Astrocyte of the cerebellum (primary cell): ENCODE measurements at places on chromosomes 5 and 9.

DNA sequence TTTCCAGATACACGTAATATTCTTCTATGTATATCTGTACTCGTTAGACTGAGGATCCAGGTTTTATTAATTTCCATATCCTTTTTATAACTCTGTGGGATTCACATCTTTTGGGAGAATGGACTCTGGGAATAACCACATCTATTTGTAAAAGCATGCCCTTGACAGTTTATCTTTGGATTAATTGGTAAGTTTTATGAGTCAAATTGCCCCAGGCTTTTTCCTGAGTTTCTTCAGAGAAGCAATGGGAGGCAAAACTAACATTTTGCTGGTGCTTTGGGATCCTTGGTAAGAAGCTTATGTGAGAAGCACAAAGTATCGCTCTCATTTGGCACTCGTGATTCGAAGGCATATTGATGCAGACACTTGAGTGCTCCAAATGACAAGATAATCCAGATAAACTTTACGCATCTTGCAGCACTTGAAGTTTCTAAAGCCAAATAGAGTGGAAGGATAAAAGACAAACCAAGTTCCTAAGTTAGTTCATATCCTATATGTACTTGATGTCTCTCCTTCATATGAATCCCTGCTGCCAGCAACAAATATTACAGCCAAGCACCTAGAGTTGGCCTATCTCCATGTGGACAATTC, 324.7 kb downstream of the TLE4 start:
- peak; percentile 15 for DNase-seq

DNA sequence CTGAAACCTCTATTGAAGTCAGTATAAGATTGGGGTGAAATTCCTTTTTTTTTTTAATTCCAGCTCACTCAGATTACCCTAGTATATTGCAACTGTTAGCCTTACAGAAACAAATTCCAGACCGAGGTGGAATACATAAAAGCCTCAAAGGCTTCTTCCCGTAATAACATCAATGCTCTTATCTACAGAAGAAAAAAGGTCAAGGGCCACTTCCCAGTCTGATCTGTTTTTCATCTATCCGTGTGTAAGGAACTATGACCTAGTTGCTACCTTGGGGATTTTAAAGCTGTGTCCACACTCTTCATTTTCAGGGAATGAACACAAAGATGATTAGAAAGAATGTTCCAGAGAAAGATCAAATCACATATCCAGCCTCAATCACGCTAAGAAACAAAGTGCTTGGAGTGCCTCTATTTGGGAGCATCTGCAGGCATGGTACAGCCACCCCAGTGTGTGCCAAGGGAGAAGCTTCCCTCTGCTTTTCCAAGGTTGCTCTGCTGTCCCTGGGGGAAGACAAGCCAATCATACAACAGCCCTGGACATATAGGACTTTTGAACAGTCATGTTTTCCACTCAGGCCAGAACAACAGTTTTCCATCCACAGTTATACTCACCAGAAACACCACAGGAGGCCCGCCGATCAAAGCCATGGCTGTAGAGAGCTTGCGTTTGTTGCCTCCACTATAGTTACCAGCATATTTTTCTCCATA, 23.5 kb downstream of the NIPSNAP3B start:
- DNase-seq = no peak

DNA sequence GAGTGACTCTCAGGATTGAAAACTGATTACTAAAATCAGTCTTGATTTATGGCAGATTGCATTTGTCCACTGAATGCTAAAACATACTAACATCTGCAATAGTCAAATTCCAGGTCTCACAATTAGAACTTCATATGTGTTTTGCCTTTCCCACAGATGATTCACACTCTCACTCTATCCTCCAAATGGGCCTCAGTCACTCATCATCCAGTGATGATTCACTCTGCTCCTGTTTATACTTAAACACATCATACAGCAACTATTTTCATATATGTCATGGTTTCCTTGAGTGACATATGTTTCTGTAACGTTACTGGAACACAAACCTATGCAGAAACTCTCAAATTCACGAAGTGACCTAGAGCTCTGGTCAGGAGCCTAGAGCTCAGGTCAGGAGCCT, 512.9 kb downstream of the HINT1 start:
- peak; percentile 8 for DNase-seq

- no peak for DNase-seq
These were observed 152.0 kb upstream of the LRRTM2 start for GRCh38 chr5:139027150-139027549.

GRCh38 chr9:95556521-95556920, 39.8 kb upstream of the PTCH1 start:
- no peak for DNase-seq

- DNase-seq = no peak
These were observed 22.1 kb downstream of the PAEP start for GRCh38 chr9:135583688-135584011.

DNA sequence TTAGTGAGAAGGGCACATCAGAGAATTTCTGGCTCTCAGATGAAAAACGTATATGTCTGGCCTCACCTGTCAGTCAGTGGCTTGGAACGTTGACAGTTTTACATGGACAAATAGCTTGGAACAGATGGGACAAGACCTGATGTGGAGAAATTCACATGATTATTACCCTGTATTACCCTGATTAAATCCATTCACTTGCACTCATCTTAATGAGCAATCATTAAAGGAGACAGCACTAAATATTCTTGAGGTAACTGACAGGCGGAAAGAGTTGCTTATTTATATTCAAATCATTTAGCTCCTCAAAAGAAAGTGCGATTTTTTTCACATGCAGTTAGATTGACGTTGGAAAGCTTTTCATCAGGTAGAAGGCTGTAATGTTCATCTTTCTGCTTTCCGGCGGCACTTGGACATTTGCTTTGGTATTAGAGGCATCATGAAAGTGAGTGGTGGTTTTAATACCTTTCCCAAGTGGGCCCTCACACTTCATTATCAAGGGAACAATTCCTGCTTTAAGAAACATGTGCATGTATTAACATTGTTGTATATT, 11.7 kb upstream of the TAS2R1 start:
- DNase-seq = no peak

GRCh38 chr9:106700676-106701075, 162.3 kb upstream of the ZNF462 start:
- DNase-seq = no peak

DNA sequence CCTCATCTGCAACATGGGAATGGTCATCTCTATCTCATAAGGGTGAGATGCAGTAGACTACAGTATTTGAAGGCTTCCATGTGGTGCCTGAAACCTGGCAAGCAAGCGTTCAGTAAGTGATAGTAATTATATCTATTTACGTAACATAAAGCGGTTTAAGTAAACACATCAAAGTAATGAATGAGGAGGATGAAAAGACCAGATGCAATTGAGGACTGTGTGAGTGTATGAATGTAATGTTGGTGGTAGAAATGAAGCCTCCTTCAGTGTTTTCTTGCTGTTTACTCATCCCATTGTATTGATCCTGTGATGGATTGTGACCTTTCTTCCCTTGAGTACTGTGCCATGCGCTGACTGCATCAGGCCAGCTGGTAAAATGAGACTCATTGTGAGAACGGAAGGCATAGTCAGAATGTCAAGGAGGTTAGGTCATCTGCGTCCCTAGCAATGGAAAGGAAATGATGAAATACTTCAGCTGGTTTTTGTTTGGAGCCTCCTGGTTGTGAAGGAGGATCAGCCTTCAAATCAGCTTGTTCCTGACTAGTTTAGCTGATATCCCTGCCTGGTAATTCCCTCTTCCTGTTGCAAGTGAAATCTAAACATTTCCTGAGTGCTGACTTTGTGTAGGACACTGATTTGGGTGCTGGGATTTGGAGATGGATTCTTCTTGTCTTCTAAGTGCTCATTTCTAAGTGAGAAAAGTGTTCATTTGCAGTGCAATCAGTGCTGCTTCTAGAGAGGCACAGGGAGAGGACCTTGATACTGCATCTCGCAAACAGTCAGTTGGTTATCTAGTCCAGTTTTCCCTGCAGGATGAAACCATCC, 35.6 kb downstream of the TNFSF8 start:
- DNase-seq = peak; percentile 51

DNA sequence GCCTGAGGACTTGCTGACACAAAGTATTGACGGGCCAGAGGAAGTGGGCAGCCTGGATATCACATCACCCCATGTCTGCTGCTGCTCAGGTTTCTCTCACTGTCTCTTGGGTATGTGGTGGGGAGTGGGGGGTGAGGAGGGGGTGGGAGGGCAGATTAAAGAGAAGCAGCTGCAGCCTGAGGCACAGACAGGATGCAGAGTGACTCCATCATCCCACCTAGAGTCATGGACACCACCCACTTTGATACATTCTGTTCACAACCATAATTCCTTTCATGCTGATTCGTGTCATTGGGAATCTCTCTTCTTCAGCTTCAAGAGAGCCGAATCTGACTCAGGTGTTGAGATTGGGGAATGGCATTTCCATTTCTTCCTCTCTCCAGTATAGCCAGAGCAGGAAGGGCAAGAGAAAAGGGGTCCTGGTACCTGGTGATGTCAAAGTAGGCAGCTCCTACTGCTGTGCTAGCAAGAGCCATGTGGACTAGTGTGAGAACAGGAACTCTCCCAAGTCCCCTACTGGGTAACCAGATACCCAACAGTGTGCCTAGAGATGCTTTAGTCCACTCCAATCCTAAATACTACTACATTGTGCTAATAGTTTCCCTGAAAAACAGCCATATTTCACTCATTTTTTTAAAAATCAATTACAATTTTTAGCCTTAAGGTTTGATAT, 22.4 kb downstream of the GRAMD2B start:
- no peak for DNase-seq

- no peak for DNase-seq
These were observed 110.5 kb downstream of the JMY start for GRCh38 chr5:79346420-79346824.

DNA sequence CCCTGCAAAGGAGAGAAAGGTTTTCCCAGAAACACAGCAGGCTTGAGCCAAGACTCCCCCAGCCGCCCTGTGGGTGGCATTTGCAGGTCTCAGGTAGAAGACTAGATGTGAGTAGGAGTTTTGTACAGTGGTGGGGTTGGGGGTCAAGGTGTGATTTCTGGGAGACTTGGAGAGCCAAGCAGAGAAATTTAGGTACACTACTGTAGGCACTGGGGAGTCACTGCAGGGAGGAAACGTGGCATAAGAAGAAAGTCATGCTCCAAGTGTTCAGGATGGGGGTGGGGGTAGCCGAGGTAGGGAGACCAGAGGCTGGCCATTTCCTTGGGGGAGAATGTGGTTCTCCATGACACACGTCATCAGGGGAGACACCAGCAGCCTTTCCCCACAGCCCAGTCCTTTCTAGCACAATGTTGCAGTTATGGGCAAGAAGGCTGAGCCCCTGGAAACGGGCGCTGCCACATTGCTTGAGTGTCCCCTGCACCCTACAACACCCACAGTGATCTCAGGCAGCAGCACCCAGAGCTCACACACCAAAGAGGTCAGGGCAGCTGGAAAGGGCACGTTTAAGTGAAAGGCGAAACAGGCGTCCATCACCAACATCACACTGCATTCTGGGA, 210.5 kb downstream of the FSTL4 start:
- DNase-seq = no peak

DNA sequence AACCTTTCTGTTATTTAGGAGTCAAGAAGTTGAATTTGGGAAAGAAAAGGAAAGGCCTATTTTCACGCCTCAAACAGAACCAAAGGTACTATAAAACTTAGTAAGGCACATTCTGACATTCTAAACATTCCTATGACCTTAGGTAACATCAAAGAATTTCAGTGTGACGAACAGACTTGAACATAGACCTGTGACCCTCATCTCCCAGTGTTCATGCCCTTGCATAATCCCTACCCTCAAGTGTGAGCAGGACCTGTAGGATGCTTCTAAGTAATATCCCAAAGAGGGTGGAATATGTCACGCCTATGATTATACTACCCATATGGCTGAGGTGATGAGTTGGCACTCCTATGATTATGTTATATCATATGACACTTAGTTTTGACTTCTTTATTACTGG, 540.9 kb downstream of the KIF4B start:
- no peak for DNase-seq

- DNase-seq = no peak
These were observed 346.7 kb upstream of the SMARCA2 start for GRCh38 chr9:1668441-1668840.

- DNase-seq = no peak
These were observed 670 bp upstream of the PURA start for GRCh38 chr5:140113180-140113698.

GRCh38 chr5:53165431-53166182, 56.0 kb upstream of the MOCS2 start:
- no peak for DNase-seq

- no peak for DNase-seq
These were observed 111.2 kb upstream of the IL12B start for GRCh38 chr5:159441441-159441840.

GRCh38 chr9:76655121-76655541, 109.1 kb upstream of the PCA3 start:
- no peak for DNase-seq

DNA sequence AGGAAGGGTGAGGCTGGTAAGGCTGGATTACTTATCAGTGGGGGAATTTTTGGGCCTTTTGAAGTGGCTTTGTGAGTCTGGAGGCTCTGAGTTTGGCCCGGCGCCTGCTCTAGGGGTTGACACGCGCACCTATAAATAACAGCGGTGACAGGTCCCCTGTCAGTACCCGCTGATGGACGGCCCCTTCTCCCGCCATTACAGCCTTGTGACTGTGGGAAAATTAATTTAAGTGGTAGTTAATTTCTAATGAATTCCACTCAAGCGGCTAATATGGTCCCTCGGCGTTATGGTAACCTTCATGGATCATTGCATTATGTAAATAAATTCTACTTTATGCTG, 16.5 kb downstream of the MRPL36 start:
- DNase-seq = no peak

GRCh38 chr5:1174122-1174936, 27.1 kb upstream of the SLC6A19 start:
- DNase-seq = peak; percentile 41

GRCh38 chr5:43207601-43208000, 15.6 kb downstream of the NIM1K start:
- DNase-seq = no peak

GRCh38 chr9:36037549-36038122, 923 bp downstream of the RECK start:
- DNase-seq = no peak

DNA sequence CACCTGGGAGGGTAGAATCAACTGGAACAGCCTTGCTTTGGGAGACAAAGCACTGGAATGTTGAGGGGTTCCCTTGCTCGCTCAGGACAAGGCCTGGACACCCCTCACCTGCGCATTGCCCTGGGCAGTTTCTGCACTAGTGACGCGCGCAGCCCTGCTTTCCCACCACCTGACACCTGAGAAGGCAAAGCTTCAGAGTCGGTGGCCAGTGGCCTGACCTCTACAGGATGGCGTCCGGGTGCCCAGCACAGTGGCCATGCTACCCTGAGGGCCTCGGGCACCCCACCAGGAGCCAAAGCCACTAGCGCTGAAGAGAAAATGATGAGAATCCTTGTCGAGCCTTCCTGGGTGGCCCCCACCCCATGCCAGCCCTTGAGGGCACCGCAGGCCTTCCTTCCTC, 161.3 kb downstream of the OLFM1 start:
- no peak for DNase-seq

GRCh38 chr9:135043345-135043744, 44.1 kb upstream of the OLFM1 start:
- DNase-seq = no peak

- no peak for DNase-seq
These were observed 40.7 kb downstream of the ACOT12 start for GRCh38 chr5:81353189-81353588.

GRCh38 chr5:142366007-142366406, 41.2 kb upstream of the SPRY4 start:
- DNase-seq = no peak
